Ascending aorta (tissue), 2 donors: ENCODE measurements at places on chromosomes 5 and 9.

DNA sequence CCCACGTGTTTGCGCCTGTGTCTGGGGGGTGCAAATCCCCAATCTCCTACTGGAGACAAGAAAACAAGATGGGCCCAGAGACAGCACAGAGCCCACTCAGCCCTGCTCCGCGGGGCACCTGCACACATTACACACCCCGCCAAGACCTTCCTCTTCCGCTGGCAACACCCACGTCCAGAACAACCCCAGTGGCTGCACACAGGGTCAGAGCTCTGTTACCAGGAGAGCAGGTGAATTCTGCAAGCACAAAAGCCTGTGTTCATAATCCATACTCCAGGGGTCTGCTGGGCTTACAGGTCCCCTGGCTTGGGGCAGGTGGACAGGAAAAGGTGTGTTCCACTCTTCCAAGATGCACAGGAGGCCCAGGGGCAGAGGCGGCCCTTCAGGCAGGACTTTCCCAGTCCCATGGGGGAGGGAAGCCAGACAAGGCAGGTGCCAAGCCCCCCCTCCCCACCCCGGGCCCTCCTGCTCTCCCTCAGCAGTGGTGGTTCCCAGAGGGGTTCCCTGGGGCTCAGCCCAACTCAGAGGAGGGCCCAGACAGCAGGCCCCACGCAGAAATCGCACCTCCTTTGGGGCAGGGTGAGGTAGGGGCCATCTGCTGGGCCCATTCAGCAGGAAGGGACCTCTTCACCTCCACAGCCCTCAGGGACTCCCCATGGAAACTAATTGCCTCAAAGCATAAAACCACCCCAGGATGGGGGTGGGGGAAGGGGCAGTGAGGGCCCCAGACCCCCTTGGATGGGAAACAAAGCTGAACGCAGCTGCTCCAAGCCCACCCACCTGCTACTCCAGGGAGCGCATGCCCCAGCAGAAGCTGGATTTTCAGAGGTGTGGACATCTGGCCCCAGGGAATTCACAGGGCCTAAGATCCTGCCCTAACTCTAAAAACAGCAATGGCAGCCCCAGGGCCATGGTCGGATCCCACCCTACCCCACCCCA is 105.3 kb downstream of the VAV2 start:
- no peak for DNase-seq

DNA sequence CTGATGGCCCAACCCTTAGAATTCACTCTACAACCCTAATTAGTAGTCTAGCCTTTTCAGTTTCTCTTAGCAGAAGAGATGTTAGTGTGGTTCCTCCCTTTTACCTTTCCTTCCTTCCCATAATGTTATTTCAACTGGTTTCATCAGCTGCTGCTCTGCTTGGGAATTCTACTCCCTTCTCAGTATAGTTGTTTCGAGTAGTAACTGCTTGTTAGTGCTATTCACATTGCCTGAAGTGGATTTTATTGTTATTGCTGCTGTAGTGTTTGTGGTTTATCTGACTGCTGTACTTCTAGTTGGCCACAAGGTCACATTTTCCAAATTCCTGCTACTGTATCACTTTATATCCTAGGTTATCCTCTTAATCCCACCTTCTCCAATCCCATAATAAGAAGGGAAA is 29.7 kb downstream of the SMIM15 start:
- no peak for DNase-seq

- no peak for DNase-seq
Observed at GRCh38 chr9:134492281-134492691, 149.3 kb upstream of the COL5A1 start.

DNA sequence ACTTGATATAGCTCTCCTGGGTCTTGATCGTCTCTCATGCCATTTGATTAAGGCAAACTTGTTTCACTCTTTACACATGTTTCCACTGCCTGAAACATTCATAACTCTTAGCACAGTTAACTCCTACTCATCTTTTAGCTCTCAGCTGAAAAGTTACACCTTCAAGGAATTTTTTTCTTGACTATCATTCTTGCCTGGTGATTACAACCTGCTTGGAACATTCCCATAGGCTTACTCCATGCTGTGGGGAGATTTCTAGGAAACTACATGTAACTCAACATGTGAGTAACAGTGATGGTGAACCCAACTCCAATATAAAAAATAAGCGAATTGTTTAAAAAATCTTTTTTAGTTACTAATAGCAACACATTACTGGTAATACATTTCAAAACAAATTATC is 224.1 kb upstream of the MPDZ start:
- no peak for DNase-seq

GRCh38 chr9:134222018-134222573 is 57.7 kb upstream of the RNU6ATAC start:
- DNase-seq, result no peak

DNA sequence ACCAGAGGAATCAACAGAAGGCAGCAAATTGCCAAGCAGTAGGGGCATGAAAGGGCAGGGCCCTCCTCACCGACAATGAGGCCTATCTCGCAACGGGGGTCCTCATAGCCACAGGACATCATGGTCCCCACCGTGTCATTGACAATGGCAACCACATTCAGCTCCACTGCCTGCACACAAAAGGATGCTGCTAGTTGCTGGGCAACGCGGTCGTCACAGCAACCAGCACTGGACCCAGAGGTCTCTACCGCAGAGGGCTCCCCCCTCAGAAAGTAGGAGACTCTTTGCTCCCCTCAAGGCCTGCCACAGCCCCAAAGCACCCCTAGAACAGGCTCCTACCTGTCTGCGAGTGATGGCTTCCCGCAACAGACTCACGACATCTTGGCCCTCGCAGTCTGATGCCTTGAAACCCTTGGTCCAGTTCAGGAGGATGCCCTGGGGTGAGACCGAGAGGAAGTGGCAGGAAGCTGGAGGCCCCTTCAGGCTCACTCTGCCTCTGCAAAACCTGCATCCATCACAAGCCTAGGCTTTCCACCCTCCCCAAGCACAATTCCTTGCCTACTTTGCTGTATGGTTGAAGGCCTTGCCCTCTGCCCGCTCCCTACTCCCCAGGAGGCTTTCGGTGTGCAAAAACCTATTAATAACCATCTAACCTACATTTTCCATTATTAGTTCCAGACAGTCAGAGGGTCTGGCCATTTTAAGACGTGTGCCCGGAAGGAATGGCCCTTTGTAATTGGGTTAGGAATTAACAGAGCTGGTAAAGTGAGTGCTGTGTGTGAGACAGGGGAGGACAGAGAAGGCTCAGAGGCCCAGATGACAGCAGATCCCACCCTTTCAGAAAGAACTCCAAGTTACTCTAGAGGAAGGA is 15.2 kb downstream of the HK3 start:
- no peak for DNase-seq

DNA sequence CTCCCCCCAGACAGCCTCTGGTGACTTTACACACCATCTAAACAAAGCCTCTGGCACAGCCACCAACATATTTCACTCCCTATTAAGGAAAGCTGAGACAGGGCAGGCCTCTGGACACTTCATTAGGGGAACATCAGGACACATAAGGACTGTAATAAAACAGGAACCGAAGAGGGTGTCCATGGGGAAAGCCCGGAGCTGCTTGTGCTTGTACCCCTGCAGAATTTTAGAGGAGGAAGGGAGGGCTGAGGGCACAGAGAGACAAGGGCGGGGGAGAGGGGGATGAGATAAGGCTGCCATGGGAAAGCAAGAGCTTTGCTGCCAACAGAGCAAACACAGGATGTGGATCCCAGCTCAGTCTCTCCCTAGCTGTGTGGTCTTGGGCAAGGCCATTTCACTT is 138.4 kb downstream of the ASTN2 start:
- no peak for DNase-seq

DNA sequence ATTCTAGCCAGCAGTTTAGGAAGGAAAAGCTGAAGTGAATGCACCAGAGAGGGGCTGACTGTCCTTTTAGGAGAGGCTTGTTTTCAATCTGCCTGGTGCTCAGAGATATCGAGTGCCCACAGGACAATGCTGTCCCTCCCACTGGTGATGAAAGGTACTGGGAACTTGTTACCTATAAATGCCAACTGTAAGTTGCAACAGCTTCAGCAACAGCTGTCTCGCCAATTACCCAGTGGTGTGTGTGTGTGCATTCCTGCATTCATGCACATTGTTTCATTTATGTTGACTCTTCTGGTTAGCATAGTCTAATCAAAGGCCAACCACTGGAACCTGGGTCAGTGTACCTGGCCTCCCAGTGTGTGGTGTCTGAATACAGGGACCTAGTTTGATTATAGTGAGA is 161.1 kb downstream of the CSNK1G3 start:
- no peak for DNase-seq

GRCh38 chr5:90506221-90506620 is 23.2 kb downstream of the LYSMD3 start:
- no peak for DNase-seq

GRCh38 chr9:104276709-104277245 is 182.7 kb downstream of the SMC2 start:
- no peak for DNase-seq

DNA sequence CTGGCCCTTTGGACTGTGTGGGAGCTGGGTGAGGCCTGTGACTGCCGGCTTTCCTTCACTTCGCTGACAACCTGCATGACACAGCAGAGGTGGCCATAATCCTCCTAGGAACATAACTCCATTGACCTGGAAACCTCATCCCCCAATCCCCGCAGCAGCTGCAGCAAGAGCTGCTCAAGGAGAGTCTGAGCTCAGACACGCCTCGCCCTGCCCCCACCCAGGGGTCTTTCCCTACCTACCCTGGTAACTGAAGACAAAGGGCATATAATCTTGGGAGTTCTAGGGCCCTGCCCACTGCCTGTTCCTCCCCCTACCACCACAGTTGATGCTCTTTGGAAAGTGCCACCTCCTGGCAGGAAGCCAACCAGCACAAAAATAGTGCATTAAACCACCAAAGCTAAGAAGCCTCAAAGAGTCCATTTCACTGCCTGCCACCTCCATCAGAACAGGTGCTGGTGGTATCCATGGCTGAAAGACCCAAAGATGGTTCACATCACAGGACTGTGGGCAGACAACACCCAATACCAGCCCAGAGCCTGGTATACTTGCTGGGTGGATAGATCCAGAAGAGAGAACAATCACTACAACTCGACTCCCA is 18.4 kb downstream of the TRIM36 start:
- DNase-seq, result no peak

- DNase-seq, result no peak
Observed at GRCh38 chr5:141084487-141084989, 9.9 kb upstream of the PCDHB2 start.

DNA sequence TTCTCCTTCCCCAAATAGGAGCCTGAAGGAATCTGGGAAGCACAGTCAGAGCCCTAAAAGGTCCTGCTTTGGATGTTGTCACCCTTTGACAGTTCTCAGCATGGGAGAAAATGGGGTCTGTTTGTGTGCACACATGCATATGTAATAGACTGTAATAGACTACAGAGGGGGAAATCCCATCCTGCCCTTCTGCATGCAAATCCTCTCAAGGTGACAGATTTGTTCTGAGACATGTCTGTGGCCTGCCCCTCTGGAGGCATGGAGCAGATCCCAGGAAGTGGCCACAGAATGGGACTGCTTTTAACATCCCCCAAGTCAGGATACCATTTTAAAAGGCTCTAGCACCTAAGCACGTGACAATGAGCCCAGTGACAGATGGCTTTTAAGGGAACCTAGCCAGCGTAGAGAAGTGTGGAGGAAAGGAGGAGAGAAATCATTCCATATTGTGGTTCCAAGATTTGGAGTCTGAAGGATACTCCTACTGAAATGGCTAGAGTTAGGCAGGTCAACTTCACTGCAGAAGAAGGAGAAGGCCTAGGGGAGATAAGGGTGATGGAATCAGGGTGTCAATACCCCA is 483.5 kb downstream of the SPOCK1 start:
- DNase-seq, result no peak

GRCh38 chr9:137302449-137303150 is 529 bp upstream of the NRARP start:
- DNase-seq, result no peak

DNA sequence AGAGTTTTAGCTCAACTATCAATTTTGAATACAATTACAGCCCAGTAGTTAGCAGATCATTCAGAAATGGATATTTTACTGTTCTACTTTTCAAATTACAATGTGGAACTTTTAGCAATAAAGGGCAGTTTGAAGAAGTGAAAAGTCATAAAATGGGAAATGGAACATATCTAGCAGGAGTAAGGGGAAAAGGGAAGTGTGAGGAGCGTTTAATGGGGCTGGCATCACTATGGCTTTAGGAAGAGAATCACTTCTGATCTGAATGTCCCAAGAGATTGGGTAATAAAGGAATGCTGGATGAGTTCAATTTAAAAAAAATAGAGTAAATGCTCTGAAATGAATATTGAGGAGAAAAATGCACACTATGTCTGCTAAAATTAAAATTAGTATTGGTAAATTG is 77.4 kb downstream of the ATPSCKMT start:
- DNase-seq, result no peak

DNA sequence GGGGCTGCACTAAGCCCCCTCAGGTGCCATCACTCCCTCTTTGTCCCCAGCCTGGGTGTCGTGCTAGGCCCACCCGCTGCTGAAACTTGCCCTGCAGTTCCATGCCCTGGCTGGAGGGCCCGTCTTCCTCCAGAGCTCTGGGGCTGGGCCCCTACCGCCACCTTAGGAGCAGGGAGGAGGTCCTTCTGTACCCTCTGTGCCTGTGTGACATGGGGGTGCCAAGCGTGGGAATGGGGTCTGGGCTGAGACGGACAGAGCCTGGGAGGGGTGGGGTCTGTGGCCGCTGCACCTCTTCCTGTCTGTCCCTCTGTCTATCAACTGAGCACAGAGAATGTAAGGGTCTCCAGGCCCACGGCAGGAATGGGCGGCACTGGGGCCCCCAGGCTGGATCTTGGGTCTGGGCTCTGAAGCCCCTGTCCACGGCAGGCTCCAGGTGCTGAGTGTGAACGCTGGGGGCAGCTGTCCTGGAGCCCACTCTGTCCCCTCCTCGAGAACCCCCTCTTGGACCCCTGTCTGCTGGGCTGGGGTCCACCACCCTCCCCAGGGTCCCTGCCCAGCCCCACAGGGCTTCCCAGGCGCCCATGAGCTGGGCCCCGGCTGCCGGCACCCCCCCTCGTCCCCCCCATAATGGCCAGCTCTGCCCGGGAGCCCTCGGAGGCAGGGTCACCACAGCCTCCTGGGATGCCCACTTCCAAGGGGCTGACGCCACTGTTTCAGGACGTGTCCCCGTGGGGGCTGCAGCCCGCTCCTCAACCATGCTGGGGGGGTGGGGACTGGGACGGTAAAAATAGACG is 15.8 kb upstream of the NRARP start:
- DNase-seq, result no peak

- no peak for DNase-seq
Observed at GRCh38 chr5:142474431-142475094, 149.7 kb upstream of the SPRY4 start.

- no peak for DNase-seq
Observed at GRCh38 chr5:160605266-160605665, 183.6 kb downstream of the PTTG1 start.

GRCh38 chr9:131698618-131698985 is 41.3 kb downstream of the RAPGEF1 start:
- DNase-seq, result no peak

GRCh38 chr5:154238776-154239481 is 48.4 kb downstream of the GALNT10 start:
- no peak for DNase-seq
